ENCODE measurements at places on chromosomes 5 and 9.
A peak's percentile ranks its signal among the peaks of the same experiment; 100 is the strongest.

GRCh38 chr5:3598769-3599211 is 3.2 kb downstream of the IRX1 start:
- no peak for DNase-seq

- no peak for DNase-seq
These were observed 95.0 kb downstream of the ADAMTSL1 start for GRCh38 chr9:18568973-18569372.

DNA sequence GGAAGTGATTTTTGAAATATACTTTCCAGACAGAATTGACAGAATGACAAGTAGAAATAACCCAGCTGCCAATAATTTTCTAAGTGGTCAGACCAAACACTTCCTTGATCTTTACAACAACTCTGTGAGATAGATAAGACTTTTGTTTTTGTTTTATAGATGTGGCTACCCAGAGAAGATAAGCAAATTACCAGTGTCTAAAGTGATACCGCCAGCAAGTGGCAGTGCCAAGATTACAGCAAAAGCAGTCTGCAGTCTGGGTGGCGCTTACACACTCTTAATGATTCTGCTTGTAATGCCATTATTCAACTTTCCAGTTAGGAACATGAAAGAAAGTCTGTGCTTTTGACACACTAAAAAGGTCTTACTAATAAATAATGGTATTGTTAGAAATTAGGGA is 92.1 kb downstream of the HCN1 start:
- DNase-seq: no peak

DNA sequence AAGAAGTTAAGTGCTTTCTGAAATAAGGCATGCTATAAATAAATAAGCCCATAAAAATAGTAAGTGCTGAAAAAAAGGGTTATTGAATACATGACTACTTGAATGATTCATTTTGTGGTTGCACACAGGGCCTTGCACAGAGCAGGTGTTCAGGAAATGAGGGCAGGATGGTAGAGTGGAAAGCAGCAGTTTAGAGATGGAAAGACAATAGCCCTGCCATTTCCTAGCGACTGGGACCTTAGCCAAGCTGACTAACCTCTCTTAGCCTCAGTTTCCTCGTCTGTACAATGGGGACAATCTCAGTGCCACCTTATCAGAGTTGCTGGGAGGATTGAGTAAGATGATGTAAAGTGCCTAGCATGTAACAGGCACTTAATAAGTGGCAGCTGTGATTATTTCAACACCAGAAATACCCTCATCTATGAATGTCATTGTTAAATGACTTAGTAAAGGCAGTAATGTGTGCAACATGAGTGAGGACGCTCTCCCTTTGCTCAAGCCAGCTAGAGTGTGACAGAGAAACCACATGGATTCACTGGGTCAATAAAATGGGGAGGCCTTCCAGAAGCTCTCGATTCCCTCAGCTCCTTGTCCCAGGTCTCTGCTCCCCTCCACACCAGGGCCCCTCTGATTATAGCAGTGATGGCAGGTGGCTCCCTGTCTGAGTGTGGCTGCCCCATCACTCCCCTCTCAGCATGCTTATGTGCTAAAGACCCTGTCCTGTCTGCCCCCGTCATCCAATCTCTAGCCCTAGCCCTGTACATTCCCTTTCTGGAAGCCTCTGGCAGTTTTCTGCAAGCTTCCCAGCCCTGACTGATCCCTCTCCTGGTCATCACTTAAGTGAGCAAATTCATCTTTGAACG is 16.0 kb upstream of the PHF19 start:
- peak; percentile 87 for DNase-seq

DNA sequence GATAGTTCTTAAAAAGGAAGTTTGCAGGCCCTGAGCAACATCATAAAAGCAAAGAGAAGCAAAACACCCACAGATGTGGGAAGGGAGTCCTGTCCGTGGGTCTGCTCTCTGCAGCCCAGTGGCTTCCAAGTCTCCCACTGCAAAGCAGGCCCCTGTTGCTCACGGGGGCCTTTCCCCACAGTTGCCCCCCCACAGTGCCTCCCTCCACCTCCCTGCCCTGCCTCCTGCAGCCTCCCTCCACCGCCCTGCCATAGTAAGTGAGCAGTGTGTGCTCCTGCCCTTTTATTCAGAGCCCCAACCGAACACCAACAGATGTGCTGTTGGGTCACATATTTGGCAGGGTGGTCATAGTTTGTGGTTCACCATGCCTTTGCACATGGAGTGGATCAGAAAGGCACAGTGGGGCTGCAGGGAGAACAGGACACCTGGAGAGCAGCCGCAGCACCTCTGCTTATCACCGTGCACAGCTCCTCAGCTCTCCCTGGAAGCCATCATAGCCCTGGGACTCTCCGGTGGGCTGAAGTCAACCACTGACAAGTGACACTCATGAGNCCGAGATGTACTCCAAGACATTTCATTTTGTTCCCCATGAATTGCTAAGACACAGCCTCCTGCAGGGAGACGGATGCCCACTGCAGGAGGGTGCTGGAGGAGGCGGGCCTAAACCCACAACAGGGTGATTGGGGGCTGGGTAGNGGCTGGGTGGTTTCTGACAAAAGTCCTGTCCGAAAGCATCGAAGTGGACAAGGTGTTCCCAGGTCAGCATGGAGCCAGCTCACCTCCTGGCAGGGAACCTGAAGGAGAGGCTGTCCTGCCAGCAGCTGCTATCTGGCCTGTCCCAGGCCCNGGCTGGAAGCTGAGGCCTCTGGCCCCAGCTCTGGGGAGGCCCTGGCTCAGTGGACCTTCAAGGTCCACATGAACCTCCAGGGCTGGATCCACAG is 278.9 kb downstream of the GADD45G start:
- DNase-seq: no peak

- DNase-seq: no peak
These were observed 90.7 kb downstream of the LPAR1 start for GRCh38 chr9:110947491-110948044.

GRCh38 chr9:135346438-135347050 is 133.0 kb upstream of the PPP1R26 start:
- no peak for DNase-seq

GRCh38 chr5:146849694-146850303 is 28.8 kb downstream of the PPP2R2B start:
- DNase-seq: no peak

- no peak for DNase-seq
These were observed 59.7 kb downstream of the MFAP3 start for GRCh38 chr5:154098465-154098864.

DNA sequence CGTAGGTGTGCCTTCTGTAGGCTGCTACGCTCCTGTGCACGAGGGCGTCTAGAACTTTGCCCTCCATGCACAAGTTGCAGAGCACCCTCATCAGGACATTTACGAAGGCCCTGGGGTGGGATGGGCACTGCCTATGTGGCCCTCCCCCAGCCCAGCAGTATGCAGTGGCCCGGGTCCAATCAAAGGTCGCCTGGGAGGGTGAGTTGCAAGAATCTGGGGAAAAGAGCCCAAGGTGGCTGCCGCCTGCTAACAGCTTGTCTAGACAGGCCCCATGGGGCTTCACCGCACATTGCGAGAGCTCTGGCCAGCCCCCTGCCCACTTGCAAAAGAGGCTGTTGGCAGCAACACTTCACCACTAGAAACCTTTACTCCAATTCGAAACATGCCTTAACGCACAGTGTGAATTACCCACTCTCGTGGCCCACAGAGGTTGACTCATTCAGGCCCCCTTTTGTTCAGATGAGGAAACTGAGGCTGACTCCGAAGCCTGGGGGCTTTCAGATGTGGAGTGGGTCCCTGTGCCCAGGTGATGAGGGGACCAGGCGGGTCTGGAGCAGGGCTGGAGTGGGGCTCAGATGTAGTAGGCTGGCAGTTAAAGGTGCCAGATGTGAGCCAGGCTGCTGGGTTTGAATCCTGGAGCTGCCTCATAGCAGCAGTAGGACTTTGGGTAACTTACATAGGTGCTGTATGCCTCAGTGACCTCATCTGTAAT is 31.8 kb upstream of the IL17B start:
- DNase-seq: no peak

DNA sequence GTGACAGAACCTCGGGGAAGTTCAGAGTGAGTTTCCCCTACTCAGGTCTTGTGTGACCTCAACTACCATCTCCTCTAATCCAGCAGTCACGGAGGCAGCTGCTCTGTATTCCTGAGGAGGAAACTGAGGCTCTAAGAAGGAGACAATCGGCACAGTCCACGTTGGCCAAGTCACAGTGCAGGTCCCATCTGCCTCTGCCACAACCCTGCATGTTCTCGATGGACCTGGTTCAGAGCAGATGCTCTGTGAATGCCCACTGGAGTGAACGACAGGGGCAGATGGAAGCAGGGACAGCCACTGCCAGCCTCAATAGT is 722 bp upstream of the ERGIC1 start:
- no peak for DNase-seq

DNA sequence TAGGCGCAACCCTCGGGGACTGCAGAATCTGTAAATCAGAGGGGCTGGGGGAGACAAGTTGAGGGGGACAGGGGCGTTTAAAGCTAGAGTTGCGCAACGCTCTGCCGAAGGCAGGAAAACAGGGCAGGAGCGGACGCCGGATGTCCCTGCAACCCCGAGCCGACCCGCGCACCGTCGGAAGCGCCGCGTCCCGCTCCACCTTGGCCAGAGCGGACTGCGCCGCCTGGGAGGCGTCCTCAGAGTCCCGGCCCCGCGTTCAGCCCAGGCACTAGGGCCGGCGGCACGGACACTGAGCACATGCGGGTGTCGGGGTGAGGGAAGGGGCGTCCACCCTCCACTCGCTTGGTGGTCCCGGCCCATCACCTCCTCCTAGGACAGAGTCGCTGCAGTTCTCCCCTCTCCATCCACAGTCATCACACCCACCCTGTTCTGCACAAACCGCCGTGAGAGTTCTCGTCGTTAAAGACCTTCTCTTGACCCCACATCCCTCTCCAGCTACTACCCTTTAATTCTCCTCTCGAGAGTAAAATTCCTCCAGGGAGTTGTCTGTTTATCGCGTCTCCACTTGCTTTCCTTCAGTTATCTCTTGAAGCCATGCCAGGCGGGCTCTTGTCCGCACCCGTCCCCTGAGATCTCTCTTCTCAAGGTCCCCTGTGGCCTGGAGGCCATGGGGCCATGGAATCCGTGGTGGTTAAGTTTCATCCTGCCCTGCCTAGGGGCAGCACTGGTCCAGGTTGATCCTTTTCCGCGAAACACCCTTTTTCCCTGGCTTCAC is 796 bp upstream of the PDLIM7 start:
- DNase-seq: no peak

GRCh38 chr5:162209005-162209605 is 141.5 kb downstream of the GABRG2 start:
- DNase-seq: no peak

GRCh38 chr5:61635271-61635670 is 303.2 kb downstream of the ZSWIM6 start:
- no peak for DNase-seq

- no peak for DNase-seq
These were observed 291.8 kb upstream of the DAB2 start for GRCh38 chr5:39716532-39717028.

DNA sequence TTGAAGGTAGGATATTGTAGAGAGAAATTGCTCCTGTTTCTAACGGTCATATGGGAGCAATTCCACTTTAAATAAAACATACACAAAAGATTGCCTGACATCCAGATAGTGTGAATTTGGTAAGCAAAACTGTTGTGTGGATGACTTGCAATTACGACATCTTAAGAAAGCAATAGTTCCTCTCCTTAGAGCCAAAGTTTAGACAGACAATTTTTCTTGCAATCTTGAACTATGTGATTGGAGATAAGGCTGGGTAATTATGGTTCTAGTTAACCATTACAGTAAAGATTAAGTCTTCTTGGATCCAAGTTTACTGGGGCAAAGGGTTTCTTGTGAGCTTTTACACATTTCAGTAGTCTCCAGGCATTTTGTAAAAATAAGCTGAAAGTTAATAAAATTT is 1080.6 kb upstream of the CDH6 start:
- DNase-seq: no peak

DNA sequence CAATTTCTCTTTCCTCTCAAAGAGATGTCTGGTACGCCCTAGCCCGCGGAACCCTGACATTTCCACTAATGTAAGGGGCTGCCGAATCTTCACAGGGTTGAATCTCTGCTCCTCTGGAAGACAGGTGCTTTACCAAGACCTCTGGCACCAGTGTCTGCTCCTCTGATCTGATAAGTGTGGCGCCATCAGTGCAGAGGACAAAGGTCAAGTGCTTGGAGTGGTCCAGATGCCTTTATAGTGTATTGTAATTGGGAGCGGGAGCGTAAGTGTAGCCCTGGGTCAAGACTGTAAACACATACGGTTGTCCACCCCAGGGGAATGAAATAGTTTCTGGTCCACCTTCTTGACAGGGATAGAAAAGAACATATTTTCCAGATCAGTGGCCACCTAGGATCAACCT is 17.7 kb downstream of the ADAMTSL2 start:
- no peak for DNase-seq

- no peak for DNase-seq
These were observed 350.5 kb downstream of the SLIT3 start for GRCh38 chr5:168950241-168950951.

GRCh38 chr5:109029847-109030246 is 282.1 kb downstream of the FER start:
- DNase-seq: no peak

DNA sequence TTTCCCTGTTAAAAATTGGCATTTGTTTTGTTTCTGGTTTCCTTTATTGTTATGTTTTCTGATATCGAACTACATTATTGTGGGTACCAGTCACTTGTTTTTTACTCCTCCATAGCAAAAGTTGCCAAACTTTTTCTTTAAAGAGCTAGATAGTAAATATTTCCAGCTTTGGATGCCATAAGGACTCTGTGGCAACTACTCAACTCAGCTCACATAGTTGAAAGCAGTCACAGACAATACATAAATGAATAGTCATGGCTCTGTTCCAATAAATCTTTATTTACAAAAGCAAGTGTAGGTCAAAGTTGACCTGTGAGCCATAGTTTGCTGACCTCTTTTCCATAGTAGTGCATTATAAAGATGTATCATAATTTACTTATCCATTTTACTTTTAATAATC is 305.0 kb downstream of the RASEF start:
- DNase-seq: no peak

DNA sequence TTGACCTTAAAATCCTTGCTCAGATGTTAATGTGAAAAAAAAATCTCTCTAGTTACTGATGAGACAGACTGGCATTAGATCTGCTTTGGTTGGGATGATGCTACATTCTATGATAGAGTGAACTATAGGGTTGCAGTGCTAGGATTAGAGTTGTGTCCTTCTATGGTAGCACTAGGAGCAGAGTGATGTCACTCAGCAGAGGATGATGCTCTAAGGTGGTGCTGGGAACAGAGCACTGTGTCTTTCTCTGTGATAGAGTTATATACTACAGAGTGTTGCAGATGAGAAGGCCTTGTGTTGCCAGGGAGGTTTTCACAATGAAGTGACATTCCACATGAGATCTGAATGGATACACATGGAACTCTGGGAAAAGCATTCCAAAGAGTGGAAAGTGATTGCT is 462.3 kb downstream of the CDH12 start:
- DNase-seq: no peak

GRCh38 chr9:86591472-86591871 is 237.3 kb upstream of the TUT7 start:
- DNase-seq: no peak

- no peak for DNase-seq
These were observed 70.1 kb downstream of the PIP5K1B start for GRCh38 chr9:68775003-68775730.

- no peak for DNase-seq
These were observed at the start of gene LIFR for GRCh38 chr5:38556599-38557307. Gene LIFR (minus strand): TSS chr5:38556646. CDS start chr5:38530647, 25,999 bp downstream.

GRCh38 chr5:165310031-165310430 is 1804.6 kb downstream of the MAT2B start:
- no peak for DNase-seq
